ENCODE measurements at places on chromosomes 16 and 17. TPM values are rescaled to one million over a fixed set of nuclear protein-coding genes. Genes with fewer than 3 reads are reported as not detected.

DNA sequence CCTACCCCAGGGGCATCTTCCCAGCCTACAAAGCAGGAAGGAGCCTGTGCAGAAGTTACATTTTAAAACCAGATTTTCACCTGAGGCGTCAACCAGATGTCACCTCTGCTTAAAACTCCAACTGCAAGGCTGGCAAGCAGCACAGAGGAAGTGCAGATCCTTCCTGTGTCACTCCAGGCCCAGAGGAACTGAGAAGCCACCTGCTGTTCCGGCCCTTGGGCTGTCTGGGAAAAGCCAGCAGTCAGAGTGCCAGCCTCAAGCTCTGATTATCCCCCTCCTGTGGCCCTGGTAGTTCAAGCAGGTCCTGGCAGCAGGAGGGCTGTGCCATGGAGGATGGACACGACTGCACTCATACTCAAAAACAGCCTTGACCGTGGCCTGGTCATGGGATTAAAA is 10.2 kb downstream of the POLR2C start:
- DNase-seq: no peak

GRCh38 chr16:3938843-3939624 is 58.5 kb upstream of the CREBBP start:
- no peak for DNase-seq

DNA sequence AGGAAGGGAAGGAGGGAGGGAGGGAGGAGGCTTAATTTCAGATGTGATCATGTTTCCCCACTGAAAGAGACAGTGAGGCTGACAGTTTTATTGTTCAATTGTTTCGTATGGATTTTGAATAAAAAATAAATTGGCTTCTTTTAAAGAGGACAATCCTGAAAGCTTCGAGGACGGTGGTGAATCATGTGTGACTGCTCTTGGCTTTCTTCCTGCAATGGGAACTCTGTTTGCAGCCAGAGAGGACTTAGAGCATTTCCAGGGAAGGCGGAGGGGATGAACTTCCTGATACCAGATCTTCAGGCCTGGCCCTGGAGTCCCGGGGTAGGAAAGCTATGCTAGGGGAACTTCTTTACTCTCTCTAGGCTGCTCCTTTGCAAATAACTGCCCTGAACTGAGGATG is 72.8 kb upstream of the C16orf82 start:
- no peak for DNase-seq

The TBC1D3I gene
- not detected for total RNA-seq

DNA sequence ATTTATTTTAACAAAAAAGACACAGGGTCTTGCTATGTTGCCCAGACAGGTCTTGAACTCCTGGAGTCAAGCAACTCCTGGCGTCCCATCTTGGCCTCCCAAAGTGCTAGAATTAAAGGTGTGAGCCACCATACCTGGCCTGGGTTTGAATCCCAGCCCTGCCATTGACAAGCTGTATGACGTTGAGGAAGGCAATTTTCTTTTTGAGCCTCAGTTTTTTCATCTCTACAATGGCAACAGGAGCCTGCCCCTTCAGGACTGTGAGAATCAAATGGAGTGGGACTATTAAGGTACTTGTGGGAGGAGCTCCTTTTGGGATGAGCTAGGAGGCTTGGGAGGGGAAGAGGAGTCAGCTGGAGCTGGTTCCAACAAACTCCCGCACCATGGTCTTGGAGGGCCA is 6.2 kb downstream of the RARA start:
- no peak for DNase-seq

DNA sequence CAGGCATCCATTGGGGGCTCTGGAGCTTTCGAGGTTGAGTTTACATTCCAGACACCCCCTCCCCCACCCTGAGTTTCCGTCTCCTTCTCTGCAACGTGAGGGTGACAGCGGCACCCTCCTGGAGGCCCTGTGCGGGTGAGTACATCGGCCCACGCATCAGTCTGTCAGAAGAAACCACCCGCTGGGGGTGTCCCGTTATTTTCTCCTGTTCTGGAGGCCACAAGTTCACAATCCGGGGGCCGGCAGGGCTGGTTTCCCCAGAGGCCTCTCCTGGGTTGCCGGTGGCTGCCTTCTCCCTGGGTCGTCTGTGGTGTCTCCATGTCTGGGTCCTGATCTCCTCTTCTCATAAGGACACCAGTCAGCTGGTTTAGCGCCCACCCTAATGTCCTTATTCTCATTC is 35.7 kb downstream of the GSE1 start:
- no peak for DNase-seq

The SLC13A2 gene
- total RNA-seq: 0.13 TPM

The TBC1D3D gene
- 0.67 TPM for total RNA-seq

The TMEM88 gene
- 0.69 TPM for total RNA-seq

GRCh38 chr16:10641953-10642949 is 52.5 kb downstream of the TEKT5 start:
- no peak for DNase-seq

Measured in GM12878 (cell line).